ENCODE measurements at places on chromosomes 2 and 18.
A peak's percentile ranks its signal among the peaks of the same experiment; 100 is the strongest.

DNA sequence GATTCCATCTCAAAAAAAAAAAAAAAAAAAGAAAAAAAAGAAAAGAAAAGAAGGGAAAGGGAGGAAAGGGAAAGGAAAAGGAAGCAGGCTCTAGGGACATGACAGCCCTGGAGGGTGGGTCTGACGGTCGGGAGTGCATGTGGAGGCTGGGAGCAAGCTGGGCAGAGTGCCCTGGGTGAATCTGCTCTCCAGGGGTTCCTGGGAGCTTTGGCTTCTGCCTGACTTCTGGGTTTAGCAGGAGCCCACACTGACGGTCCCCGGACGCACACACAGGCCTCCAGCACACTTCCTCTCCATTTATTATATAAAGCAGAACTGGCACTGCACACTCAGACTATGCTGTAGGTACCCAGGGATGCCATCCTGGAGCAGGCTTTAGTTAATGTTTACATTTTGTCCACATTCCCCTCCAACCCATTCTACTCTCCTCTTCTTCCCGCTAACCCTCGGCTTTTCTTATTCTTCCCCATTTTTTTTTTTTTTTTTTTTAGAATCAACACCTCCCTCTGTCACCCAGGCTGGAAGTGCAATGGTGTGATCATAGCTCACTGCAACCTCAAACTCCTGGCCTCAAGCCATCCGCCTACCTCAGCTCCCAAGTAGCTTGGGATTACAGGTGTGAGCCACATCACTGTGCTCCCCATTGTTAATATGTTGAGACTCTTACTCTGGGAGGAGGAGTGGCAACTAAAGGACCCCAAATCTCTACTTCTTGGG, 151.1 kb upstream of the SLC1A4 start:
- DNase-seq, result no peak

DNA sequence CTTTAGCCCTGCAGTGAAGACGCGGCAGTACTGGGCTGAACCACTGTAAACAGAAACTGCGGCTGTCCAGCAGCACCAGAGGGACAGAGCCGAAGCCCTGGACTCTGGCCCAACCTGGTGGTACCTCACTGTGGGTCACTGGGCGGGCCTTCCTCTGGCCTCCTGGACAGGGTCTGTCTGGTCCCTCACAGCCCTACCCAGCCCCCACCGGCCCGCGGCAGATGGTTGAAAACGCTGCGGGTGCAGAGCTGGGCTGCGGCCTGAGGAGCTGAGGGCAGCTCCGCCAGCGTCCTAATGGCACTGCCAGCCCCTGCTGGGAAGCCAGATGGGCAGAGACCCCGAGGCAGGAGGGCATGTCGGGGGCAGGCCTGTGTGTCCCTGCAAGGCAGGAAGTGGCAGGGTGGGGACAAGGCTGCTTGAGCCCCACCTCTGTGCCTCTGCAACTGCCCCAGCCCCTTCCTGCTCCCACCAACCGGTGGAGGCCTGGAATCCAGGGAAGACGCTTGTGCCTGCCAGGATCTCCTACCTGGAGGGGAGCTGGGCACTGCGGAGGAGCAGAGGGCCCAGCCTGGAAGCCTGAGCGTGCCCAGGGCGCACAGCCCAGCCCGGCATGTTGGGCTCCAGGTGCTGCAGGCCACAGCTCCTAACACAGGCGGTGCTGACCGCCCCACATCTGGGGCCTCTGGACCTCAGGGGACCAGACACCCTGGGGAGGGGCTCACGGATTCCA, 36.3 kb downstream of the HS6ST1 start:
- no peak for DNase-seq

DNA sequence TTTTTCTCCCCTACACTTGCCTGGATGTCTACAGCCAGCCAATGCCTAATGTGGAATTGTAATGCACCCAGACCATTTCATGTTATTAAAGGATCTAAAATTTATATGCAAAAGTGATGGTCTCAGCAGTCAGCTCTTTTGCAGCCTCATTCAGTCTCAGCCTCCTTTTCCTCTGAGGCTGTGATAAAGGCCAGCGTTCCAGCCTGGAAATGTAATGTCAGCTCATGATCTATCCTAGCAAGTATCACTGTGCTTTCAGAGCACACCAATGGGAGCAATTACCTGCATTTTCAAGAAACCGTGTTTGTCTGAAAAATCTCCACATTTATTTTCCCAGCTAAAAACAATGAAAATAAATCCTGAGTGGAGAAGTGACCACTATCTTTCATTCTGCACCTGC, 274.6 kb downstream of the CDH20 start:
- DNase-seq, result no peak

- no peak for DNase-seq
These were observed 1201.0 kb downstream of the LRP1B start for GRCh38 chr2:140929849-140930248.

GRCh38 chr18:62505669-62506494, 16.9 kb upstream of the ZCCHC2 start:
- peak; percentile 35 for DNase-seq

DNA sequence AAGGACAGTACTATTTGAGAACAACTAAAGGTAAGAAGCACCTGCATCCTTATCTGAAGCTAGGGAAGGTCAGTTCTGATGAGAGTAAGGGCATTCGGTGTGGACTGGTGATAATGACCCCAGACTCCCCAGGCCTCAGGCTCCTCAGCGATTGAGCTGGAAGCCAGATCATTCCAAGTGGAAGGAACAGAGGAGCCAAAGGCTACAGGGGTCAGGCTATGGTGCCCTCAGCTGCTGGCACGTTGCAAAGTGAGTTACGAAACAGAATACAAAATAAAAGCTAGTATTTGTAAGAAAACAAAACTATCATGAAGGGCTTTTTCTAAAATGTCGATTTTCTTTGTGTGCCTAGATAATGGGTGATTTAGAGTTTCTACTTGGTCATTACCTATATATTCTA, 168.5 kb upstream of the LRRTM1 start:
- DNase-seq, result no peak

GRCh38 chr18:41146301-41146700, 808.7 kb upstream of the PIK3C3 start:
- no peak for DNase-seq

GRCh38 chr2:172496160-172496608, 59.7 kb upstream of the PDK1 start:
- peak; percentile 65 for DNase-seq

DNA sequence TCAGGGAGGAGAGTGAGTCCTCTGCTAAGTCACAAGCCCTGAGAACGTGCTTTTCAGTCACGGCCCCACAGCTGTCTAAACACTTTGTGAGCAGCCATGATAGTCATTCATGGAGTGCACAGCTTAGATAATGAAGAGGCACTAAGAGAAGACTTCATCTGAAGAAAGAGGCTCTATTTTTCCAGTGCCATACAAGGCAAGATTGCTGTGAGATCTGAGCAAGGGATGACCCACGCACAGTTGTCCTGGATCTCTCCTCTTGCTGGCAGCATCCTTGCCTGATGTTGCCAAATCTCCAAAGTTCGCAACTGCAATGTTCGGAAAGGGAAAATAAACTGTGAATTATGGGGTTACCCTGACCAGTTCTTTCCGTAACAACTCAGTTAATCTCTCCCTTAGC, 418.7 kb downstream of the MEIS1 start:
- no peak for DNase-seq

DNA sequence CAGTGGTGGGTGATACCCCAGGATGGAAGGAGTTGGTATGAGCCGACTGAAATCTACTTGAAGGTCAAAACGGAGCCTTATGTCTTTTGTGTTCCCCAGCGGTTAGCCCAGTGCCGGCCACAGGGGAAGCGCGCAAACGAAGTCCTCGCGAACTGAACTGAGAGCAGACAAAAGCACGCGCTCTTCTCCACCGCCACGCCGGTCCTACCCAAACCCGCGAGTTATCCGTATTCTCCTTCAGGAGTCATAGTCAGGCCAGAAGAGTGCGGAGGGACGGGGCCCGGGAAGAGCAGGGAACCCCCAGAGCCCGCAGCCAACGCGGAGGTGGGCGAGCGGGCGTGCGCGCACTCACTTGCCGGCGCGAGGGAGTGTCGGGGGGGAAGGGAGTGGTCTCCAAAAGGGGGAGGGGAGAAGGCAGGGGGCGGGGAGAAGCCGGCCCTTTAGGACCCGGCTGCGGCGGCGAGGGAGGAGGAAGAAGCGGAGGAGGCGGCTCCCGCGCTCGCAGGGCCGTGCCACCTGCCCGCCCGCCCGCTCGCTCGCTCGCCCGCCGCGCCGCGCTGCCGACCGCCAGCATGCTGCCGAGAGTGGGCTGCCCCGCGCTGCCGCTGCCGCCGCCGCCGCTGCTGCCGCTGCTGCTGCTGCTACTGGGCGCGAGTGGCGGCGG, at the start of gene IGFBP2:
Gene IGFBP2, plus strand, starts transcription at position 469 of the 664 bp plus-strand sequence. Its CDS starts 104 bp downstream, at position 573.
- no peak for DNase-seq

Data from CD4-positive, alpha-beta T cell treated with Interleukin-4 for 4 hours (primary cell).